ENCODE measurements at places on chromosomes 5 and 9.

- DNase-seq, result no peak
Measured at GRCh38 chr5:133897431-133897830, 71.0 kb downstream of the C5orf15 start.

DNA sequence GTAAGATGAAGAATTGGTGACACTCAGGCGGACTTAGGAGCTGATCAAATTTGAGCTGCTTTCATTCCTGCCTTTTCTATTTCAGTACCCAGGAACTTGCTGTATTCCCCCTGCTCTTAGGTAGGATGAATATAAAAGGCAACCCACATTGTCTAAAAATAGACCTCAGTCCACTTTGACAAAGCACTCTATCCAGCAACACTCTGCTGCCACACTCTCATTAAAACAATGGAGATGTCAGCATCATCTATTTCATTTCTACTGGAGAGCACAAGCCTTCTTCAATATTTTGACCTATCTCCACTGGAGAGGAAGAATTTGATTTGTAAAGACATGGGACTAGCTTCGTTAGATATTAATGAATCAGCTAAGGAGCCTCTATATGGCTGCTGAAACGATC lies 468.4 kb downstream of the PTPRD start:
- DNase-seq, result no peak

DNA sequence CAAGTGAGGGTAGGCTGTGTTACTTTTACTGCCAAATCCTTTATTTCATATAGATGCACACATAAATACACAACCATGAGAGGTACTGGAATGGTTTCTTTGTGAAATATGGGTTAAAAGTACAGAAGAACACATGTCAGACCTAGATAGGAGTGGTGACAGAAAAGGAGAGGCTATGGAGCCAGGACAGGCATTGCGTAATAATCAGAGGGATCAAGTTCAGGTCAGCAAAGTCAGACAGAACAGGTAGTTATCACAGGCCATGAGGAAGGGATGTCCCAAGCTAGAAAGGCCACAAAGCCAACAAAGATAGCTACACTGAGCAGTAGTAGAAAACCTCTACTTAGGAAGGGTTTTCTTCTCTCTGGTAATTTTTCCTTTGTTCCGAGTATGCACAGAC lies 272.6 kb downstream of the KCNN2 start:
- no peak for DNase-seq

DNA sequence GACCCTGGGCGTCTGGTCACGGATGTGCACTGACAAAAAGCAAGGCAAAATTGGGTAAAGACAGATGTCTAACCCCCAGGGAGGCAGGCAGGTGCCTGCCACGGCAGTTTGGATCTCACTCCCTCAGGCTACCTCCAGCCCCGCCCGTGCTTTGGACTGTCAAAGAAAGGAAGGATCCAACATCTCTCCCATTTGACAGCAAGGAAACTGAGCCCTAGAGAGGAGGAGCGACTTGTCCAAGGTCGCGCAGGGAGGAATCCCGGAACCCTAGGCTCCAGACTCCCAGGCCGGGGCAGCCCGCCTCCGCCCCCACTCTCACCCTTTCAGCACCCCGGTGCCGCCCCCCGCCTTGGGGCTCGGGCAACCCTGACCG lies 376 bp downstream of the GOLGA1 start:
- DNase-seq, result no peak

GRCh38 chr5:56298336-56299090 lies 65.4 kb upstream of the ANKRD55 start:
- no peak for DNase-seq

- DNase-seq, result no peak
Measured at GRCh38 chr9:127770583-127770904, 7.9 kb downstream of the SH2D3C start.

DNA sequence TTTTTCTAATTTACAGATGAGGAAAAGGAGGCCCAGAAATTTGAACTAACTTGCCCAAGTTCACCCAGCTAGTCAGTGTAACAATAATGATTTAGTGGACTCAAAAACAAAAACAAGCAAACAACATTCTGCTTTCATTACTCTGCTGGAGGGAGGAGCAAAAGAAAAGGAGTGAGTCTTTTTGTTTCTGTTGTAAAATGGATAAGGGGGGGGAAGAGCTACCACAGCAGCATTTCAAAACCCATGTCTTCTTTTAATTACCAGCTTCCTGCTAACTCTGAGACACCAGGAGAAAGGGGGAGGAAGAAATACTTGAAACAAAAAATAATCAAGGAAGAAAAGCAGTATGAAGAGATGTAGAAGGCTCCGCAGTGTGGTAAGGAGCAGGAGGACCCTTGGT lies 39.2 kb upstream of the EQTN start:
- no peak for DNase-seq

DNA sequence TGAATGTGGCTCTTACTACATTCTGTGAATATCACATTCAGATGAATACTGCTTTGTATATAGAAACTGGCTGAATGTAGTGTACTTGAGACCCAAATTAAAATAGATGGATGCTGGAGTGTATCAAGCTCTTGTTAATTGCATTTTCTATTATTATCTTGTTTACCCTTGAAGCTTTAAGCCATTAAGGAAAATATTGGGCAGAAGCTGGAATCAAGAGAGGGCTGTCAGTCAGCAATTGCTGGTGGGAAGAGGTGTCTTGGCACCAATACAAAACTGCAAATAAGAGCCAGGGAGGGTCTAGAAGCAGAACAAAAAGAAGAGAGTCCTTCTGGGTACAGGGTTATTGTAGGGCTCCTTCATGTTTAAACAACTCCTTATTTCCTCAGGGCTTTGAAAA lies 38.8 kb downstream of the MUSK start:
- no peak for DNase-seq

DNA sequence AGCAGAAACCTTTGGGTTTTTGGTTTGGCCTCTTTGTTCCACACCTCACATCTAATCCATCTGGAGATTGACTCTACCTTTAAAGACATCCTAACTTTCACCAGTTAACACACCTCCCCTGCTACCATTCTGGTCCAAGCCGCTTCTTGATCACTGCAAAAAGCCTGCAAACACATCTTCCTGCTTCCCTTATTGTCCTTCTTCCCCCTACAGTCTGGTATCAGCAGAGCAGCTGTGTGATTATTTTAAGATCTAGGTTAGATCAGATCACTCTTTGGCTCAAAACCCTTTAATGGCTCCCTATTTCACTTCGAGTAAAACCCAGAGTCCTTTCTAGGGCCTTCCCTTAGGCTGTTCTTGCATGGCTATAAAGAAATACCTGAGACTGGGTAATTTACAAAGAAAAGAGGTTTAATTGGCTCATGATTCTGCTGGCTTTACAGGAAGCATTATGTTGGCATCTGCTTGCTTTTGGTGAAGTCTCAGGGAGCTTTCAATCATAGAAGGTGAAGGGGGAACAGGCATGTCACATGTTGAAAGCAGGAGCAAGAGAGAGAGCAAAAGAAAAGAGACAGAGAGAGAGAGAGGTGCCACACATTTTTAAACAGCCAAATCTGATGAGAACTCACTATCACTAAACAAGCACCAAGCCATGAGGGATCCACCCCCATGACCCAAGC lies 1.5 kb upstream of the TEX10 start:
- DNase-seq, result no peak

GRCh38 chr9:114307899-114308267 lies 15.0 kb upstream of the ORM1 start:
- no peak for DNase-seq

DNA sequence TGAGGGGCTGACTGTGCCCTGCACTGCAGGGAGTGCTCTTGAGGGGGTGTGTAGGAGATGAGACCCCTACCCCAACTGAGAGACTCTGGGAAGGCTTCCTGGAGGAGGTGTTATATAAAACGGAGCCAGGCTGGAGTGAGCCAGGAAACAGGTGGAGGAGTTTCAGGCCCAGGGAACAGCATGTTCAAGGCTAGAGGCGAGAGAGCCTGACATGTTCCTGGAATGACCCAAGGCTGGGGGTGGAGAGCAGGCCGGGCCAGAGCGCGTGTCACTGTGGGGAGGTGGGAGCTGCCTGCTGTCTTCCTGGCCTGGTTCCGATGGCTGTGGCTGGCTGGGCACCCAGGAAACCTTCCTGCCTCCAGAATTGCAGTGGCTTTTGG lies 48.7 kb downstream of the RXRA start:
- DNase-seq, result no peak

- no peak for DNase-seq
Measured at GRCh38 chr9:131382850-131383729, 10.8 kb upstream of the PRRC2B start.

- no peak for DNase-seq
Measured at GRCh38 chr5:75668977-75669689, 48.1 kb downstream of the POC5 start.

GRCh38 chr9:121281614-121282276 lies 13.8 kb downstream of the GSN start:
- no peak for DNase-seq

DNA sequence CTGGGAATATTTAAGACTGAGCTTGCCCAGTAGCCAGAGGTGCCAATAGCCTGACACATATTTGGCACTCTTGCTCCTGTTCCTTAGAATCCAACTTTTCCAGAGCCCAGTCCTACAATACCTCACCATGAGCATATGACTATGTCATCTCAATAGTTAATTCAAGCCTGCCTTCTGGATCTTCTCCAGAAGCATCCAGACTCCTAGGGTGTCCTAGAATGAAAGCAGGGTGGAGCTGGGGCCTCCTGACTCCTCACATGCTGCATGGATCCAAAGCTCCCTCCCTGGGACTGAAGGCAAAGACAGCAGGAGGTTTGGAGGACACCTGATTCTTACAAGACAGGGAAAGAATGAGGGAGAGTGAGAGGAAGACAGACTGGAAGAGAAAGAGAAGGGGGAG lies 37.9 kb downstream of the SH3TC2 start:
- DNase-seq, result no peak

DNA sequence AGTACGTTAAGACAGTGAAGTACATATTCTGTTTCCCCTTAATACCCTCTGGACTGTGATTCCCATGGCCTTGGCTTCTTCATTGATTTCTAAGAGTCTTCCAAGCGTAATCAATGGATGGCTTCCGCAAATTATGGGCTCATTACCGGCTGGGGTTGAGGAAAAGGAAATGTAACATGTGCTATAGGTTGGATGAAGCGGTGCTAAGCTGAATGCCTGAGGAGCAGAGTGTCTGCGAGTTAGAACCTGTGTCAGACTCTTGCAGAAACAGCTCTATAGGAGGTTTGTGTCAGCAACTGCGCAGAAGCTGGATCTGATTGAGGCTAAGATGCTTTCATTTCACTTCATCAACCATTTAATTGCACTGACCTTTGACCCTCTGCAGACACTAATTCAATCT lies 114.3 kb upstream of the CDH18 start:
- no peak for DNase-seq

- DNase-seq, result no peak
Measured at GRCh38 chr5:19676895-19677294, 311.1 kb downstream of the CDH18 start.

DNA sequence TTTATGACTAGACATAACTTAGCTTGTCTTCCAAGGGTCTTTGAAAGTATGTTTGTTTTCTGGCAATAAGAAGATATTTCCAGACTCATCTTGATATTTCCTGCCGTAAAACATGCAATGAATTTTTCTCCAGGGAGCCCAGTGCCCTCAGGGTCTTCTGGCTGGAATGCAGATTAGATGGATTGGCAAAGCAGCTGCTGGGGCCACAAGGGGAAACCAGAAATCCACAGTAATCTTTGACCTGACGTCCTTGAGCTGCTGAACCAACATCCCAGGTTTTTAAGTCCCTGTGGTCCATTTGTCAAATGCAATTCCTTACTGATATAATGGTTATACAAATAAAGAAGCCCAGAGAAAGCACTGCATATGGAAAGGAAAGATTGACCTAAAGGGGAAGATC lies 93.0 kb downstream of the THBS4 start:
- DNase-seq, result no peak

GRCh38 chr5:40223884-40224402 lies 455.8 kb upstream of the PTGER4 start:
- no peak for DNase-seq

DNA sequence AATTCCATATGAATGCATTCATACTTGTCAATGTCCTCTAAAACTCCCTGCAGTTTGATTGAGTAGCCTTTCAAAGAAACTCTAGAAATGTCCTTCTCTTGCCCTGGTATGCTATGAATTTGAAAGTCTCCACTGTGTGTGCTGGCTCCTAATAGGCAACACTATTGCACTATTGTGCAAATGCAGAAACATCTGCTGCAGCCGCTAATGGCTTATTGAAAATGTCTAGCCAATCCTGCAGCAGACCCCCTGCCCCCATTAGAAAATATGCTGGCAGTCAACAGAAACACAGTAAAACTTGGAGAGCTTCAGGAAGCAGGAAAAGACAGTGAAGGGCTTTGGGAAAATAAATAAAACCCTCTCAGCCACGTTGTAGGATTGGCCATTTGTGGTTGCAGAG lies 87.3 kb upstream of the GRAMD2B start:
- DNase-seq, result no peak

DNA sequence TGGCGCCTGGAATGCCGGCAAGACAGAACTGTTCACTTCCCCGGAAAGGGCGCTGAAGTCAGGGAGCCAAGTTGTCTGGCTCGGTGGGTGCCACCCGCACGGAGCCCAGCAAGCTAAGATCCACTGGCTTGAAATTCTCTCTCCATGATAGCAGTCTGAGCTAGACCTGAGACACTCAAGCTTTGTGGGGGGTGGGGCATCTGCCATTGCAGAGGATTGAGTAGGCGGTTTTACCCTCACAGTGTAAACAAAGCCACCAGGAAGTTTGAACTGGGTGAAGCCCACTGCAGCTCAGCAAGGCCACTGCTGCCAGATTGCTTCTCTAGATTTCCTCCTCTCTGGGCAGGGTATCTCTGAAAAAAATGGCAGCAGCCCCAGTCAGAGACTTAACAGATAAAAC lies 277.4 kb downstream of the SLCO4C1 start:
- DNase-seq, result no peak

- DNase-seq, result no peak
Measured at GRCh38 chr5:89265511-89266179, 382.7 kb upstream of the MEF2C start.

GRCh38 chr9:94819161-94819687 lies 92.7 kb downstream of the AOPEP start:
- no peak for DNase-seq

- no peak for DNase-seq
Measured at GRCh38 chr9:127697575-127697974, 9.2 kb upstream of the CFAP157 start.

GRCh38 chr9:117074784-117075520 lies 339.9 kb downstream of the ASTN2 start:
- DNase-seq, result no peak

DNA sequence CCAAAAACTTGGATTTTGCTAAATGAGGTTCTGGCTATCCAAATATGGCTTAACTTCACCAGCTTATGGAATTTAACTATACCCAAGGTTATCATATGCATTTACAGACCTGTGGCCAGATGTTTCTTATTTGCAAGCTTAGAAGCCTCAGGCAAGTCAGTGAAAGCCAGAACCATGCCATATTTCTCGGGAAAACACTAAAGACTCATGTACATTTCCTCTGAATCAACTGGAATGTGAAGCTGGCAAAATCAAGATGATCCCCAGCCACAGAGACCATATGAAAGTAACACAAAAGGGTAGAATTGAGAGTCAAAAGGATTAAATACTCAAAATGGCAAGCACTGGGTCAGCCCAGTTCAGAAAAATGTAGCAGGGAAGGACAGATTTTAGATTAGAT lies 76.4 kb upstream of the SLC1A1 start:
- no peak for DNase-seq

GRCh38 chr5:6188344-6188743 lies 190.0 kb downstream of the MED10 start:
- DNase-seq, result no peak
